ENCODE measurements at places on chromosomes 5 and 9.

DNA sequence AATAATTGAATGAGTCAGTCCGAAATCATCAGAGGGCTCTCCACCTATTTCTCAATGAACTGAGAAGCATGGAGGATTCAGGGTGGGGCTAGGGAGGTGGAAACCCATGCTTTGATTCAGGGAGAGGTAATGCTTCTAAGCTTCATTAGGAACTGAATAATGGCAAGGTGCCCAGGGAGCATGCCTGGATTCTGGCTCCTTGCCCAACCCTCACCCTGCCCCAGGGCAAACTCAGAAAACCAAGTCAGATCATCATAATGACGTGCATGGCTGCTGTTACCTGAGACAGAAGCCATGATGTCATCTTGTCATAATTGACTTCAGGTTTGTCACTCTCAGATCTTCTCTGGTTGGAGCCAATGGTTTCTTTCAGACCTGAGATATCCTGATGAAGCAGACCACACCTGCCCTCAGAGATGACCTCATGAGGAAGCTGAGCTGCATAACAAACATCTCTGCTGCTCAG is 199.6 kb downstream of the SYK start:
- no peak for DNase-seq

GRCh38 chr9:95435074-95435728 is 81.6 kb downstream of the PTCH1 start:
- DNase-seq, result no peak

- no peak for DNase-seq
These were observed 240.1 kb upstream of the GRAMD2B start for GRCh38 chr5:126182971-126183695.

DNA sequence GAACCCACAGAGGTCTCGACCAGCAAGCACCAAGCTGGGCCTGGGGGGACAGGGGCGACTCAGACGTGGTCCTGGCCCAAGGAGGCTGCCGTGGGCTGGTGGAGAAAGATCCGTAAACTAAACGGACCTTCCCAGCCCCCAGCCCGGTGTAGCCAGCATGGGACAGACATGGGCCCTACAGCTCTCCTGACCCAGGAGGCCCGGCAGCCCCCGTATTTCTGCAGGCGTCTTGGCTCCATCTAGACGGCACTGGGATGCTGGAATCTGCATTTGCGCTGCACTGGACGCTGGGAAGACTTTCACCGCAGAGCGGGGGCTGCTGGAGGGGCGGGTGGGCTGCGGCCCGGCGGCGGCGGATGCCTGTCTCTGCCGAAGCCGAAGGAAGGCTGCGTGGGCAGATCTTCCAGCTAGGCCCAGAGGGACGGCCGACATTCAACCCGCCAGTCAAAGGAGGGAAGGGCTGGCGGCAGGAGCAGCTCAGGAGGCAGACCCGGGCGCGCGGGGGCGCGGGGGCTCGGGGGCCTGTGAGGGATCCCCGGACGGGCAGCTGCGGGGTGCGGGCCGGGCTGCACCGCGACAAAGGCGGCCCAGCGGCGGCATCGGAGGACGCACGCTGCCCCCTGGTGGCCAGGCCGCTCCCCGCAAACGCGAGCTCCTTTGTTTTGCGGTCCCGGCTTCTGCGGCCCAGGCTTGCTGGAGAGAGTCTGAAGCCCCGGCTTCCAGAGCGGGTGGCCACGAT is 266.2 kb downstream of the NSG2 start:
- peak; percentile 67 for DNase-seq

- no peak for DNase-seq
These were observed 212.5 kb downstream of the RAB3C start for GRCh38 chr5:58795327-58795726.

GRCh38 chr5:60883229-60883628 is 39.2 kb upstream of the ELOVL7 start:
- no peak for DNase-seq

- DNase-seq, result no peak
These were observed 11.9 kb upstream of the C5orf46 start for GRCh38 chr5:147918101-147918685.

- no peak for DNase-seq
These were observed 910.4 kb downstream of the DNAH5 start for GRCh38 chr5:13034061-13034460.

Measured in activated CD8-positive, alpha-beta T cell treated with anti-CD3 and anti-CD28 coated beads, Interleukin-2, amount 10 ng/mL, durations not matched to agents 7 days and 5 days (primary cell).